ENCODE measurements at places on chromosomes 12 and 14. TPM values are rescaled to one million over a fixed set of nuclear protein-coding genes. Genes with fewer than 3 reads are reported as not detected.

The IAPP gene
- not detected for total RNA-seq

The NUAK1 gene
- 7.0 TPM for total RNA-seq

The YAF2 gene
- total RNA-seq: 23.4 TPM

The RXYLT1 gene
- 22.7 TPM for total RNA-seq

The LUM gene
- total RNA-seq: 0.28 TPM

The MRPS35 gene
- 85.6 TPM for total RNA-seq

The PRB3 gene
- not detected for total RNA-seq

The KLRC1 gene
- not detected for total RNA-seq

The SMIM10L1 gene
- total RNA-seq: 8.0 TPM

The MYF6 gene
- total RNA-seq: not detected

The ACSS3 gene
- total RNA-seq: not detected

The CARMIL3 gene
- total RNA-seq: 0.35 TPM

The IFNG gene
- total RNA-seq: not detected

The NDUFA12 gene
- total RNA-seq: 132 TPM

The AEBP2 gene
- total RNA-seq: 20.0 TPM

The MMP14 gene
- total RNA-seq: 0.33 TPM

The SRGAP1 gene
- 11.1 TPM for total RNA-seq

The C12orf50 gene
- 0.12 TPM for total RNA-seq

The GPRC5D gene
- total RNA-seq: not detected

The DDX55 gene
- total RNA-seq: 30.7 TPM

The IGFBP6 gene
- 157 TPM for total RNA-seq

The NPFF gene
- total RNA-seq: not detected

The GYS2 gene
- not detected for total RNA-seq

The ZNF10 gene
- 1.9 TPM for total RNA-seq

The CYP46A1 gene
- total RNA-seq: 0.25 TPM

The CS gene
- 156 TPM for total RNA-seq

The GDF3 gene
- not detected for total RNA-seq

The SLC38A2 gene
- total RNA-seq: 163 TPM

The TMEM233 gene
- total RNA-seq: 0.18 TPM

The KIF26A gene
- 3.0 TPM for total RNA-seq

The KLRB1 gene
- not detected for total RNA-seq

The NAV3 gene
- 11.2 TPM for total RNA-seq

The SPTB gene
- 1.5 TPM for total RNA-seq

The RPL10L gene
- total RNA-seq: not detected

The KTN1 gene
- total RNA-seq: 96.5 TPM

The TMEM229B gene
- total RNA-seq: 0.19 TPM

The TECPR2 gene
- total RNA-seq: 5.7 TPM

The SPIC gene
- not detected for total RNA-seq

The MAP3K9 gene
- 4.5 TPM for total RNA-seq

The PRPH gene
- 1.5 TPM for total RNA-seq

The FOXN4 gene
- 0.20 TPM for total RNA-seq

The TEX52 gene
- not detected for total RNA-seq

The SERPINA9 gene
- not detected for total RNA-seq

The AMDHD1 gene
- 2.4 TPM for total RNA-seq

The PRH1 gene
- total RNA-seq: 2.8 TPM

The STON2 gene
- total RNA-seq: 1.3 TPM

The NANOG gene
- total RNA-seq: not detected

The SCARB1 gene
- total RNA-seq: 166 TPM

The ENDOU gene
- not detected for total RNA-seq

The CFAP251 gene
- total RNA-seq: 0.96 TPM

The VAMP1 gene
- total RNA-seq: 13.4 TPM

The TAS2R7 gene
- total RNA-seq: not detected

The LRRC10 gene
- not detected for total RNA-seq

The ETNK1 gene
- 39.7 TPM for total RNA-seq

The EPYC gene
- total RNA-seq: not detected

Measured in A549 treated with Mapracorat at 1 μM for 4 hours (cell line).